Uterine smooth muscle cell (primary cell): ENCODE measurements at places on chromosomes 5 and 9. TPM values are rescaled to one million over a fixed set of nuclear protein-coding genes. Genes with fewer than 3 reads are reported as not detected.

SPINK7 gene
- total RNA-seq: not detected in 2 replicates

FYB1 gene
- total RNA-seq: 0.12 and 0.22 TPM in 2 replicates

TMEFF1 gene
- 1.5 and 2.5 TPM in 2 replicates for total RNA-seq

TMEM8B gene
- 2.2 and 4.1 TPM in 2 replicates for total RNA-seq

MARCOL gene
- total RNA-seq: not detected in 2 replicates

PCDHGA11 gene
- 11.7 and 13.6 TPM in 2 replicates for total RNA-seq

GARIN3 gene
- total RNA-seq: not detected in 2 replicates

STK10 gene
- 18.1 and 18.5 TPM in 2 replicates for total RNA-seq

GABRA6 gene
- total RNA-seq: not detected in 2 replicates

PAPPA gene
- total RNA-seq: 8.1 and 23.5 TPM in 2 replicates

SLC1A1 gene
- total RNA-seq: 15.7 and 21.1 TPM in 2 replicates

FRMD3 gene
- 0.87 and 1.4 TPM in 2 replicates for total RNA-seq

GAS1 gene
- total RNA-seq: 22.8 and 40.2 TPM in 2 replicates

COX7C gene
- total RNA-seq: 170 and 222 TPM in 2 replicates

SYNPO gene
- total RNA-seq: 0.50 and 0.89 TPM in 2 replicates

BTNL8 gene
- total RNA-seq: not detected in 2 replicates

BTNL9 gene
- total RNA-seq: not detected in 2 replicates
